ENCODE measurements at places on chromosomes 7 and 10. TPM values are rescaled to one million over a fixed set of nuclear protein-coding genes. Genes with fewer than 3 reads are reported as not detected.

PRKCQ gene
- total RNA-seq = not detected

PTPRE gene
- not detected for total RNA-seq

SEMA3E gene
- total RNA-seq = not detected

GRCh38 chr7:50723888-50724287, 58.8 kb downstream of the GRB10 start:
- no peak for DNase-seq
- H3K27ac ChIP-seq = no peak overlapping the region
- no peaks in the 10 kb centered on the region for H3K36me3 ChIP-seq

DNA sequence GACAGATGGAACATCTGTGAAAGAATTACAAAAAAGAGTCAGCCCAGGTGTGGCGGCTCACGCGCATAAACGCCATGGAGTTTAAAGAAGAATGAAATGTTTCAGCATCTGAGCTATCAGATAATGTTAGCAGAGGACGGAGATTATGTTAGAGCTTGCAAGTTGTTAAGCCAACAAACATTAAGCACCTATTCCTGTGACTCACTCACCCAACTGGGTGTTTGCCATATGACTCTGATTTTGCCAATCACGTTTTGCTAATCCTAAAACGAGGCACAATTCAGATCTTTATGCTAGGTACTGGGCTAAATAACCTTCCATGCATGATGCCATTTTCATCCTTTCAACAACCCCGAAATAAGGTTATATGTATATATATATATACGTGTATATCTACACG, 29.0 kb upstream of the CCNY start:
- peaks cover 17% of the 10 kb centered on the region for H3K4me1 ChIP-seq
- H3K36me3 ChIP-seq = no peaks in the 10 kb centered on the region
- H3K27me3 ChIP-seq = peaks cover 3% of the 10 kb centered on the region
- no peak overlapping the region for H3K27ac ChIP-seq

GRCh38 chr7:16514271-16514670, 12.4 kb upstream of the LRRC72 start:
- H3K27me3 ChIP-seq = peaks cover 6% of the 10 kb centered on the region
- no peaks in the 10 kb centered on the region for H3K4me1 ChIP-seq
- no peak overlapping the region for H3K27ac ChIP-seq
- H3K4me3 ChIP-seq = no peak overlapping the region

- H3K36me3 ChIP-seq = no peaks in the 10 kb centered on the region
- no peaks in the 10 kb centered on the region for H3K4me1 ChIP-seq
- H3K27me3 ChIP-seq = peaks cover 24% of the 10 kb centered on the region
- no peak overlapping the region for H3K27ac ChIP-seq
Observed at GRCh38 chr7:157520249-157520648, 183.4 kb downstream of the DNAJB6 start.

- H3K4me3 ChIP-seq = no peak overlapping the region
- no peak for DNase-seq
- H3K4me1 ChIP-seq = no peaks in the 10 kb centered on the region
- no peak overlapping the region for H3K27ac ChIP-seq
Observed at GRCh38 chr7:120774481-120774880, 83.5 kb downstream of the TSPAN12 start.

GRCh38 chr7:107045195-107045960, 873 bp downstream of the PRKAR2B start:
- H3K4me1 ChIP-seq = peaks cover 53% of the 10 kb centered on the region
- peak overlapping the region; percentile 12 for H3K27ac ChIP-seq
- DNase-seq = no peak
- peak overlapping the region; percentile 87 for H3K4me3 ChIP-seq
- no peaks in the 10 kb centered on the region for H3K36me3 ChIP-seq

GRCh38 chr10:30820261-30820991, 190.9 kb upstream of the LYZL2 start:
- peaks cover 45% of the 10 kb centered on the region for H3K4me1 ChIP-seq
- H3K4me3 ChIP-seq = peak overlapping the region; percentile 87
- no peaks in the 10 kb centered on the region for H3K36me3 ChIP-seq
- peak overlapping the region; percentile 93 for H3K27ac ChIP-seq
